Erythroblast (primary cell): ENCODE measurements at places on chromosomes 6 and 20.

DNA sequence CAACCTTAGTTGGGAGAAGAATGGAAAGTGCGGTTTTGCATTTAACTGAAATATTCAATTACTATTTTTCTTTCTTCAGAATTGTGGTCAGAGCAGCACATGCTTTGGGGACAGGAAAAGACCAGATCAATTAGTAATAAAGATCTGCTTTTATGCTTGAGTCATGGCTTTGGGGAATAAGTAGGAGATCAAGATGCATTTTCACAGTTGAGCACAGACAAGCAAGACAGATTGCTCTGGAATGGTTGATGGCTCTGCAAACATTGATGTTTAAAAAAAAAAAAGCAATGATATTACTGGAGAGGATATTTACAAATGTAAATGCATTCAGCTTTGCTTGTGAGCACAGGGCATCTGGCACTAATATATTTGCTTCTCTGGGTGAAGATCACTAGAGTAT, 224.4 kb upstream of the SASH1 start:
- DNase-seq: no peak

DNA sequence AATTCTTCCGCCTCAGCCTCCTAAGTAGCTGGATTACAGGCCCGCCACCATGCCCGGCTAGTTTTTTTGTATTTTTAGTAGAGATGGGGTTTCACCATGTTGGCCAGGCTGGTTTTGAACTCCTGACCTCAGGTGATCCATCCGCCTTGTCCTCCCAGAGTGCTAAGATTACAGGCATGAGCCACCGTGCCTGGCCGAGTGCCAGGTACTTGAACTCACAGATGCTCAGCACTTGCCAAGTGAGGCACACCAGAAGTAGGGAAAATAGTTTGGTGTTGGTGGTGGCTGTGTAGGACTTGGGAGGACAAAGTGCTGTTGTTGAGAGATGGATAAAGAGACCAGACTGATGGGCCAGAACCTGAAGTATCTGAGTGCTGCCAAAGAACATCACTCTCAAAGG, 40.0 kb upstream of the MBOAT1 start:
- DNase-seq: no peak

- DNase-seq: peak; percentile 66
Measured at GRCh38 chr6:164098857-164099267, 684.3 kb downstream of the QKI start.

DNA sequence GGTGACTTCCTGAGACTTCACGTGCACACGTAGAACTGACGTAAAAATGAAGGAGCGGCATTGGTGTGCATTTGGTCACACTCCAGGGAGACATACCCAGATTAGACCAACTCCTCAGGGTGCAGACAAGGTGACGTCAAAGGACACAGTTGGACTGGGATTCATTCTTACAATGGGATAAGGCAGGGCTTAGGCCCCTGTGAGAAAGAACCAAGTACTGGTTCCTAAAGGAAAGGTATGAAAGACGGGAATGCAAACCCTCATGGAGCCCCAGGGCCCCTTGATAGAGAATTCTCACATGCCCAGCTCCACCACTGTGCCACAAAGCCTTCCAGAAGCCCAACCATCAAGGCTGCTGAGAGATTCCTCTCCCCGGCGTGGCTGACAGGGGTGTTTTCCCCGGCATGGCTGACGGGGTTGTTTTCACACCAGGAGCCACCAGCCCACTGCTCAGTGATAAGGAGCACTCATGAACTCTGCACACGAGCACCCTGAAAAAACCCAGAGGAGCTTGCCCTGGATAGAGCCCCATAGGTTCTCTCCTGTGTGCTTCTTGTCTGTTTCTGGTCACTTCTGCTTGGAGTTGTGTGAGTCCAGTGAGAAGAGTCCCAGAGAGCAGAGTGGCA, 90.1 kb downstream of the CAP2 start:
- DNase-seq: no peak

GRCh38 chr20:41169791-41170351, 32.5 kb downstream of the PLCG1 start:
- DNase-seq: no peak

DNA sequence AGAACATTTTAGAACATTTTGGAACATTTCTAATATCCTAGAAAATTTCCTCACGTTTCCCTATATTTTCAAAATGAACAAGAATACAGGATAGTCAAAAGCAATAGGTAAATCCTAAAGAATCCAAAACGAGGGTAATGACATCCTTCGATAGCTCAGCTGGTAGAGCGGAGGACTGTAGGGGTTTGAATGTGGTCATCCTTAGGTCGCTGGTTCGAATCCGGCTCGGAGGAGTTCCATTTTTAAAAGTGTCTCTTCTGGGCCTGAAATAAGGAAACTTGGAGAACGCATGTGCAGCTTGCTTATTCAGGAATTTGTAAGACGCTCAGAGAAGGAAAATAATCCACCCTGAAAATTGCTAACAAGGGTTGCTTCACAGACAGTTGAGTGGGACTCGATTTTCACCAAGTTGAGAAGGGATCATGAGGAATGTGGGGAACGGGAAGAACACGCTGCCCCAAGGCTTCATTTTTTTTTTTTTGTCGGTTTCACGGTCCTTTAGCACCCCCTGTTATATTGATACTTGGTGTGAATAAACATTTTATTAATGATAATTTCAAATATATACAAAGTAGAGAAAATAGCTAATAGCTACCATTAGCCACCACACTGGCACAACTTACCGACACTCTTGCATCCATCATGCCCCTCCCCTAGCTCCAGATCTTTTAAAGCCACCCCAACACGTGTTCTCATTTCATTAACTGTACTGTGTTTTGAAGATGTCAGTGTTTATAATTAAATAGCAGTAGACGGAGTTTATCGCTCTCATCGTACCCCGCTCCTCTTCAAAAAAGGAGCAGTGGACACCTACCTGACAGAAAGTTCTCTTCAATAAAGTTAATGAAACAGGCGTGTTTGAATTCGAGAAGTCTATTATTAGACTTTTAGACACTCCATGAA, 1.8 kb upstream of the ABT1 start:
- peak; percentile 80 for DNase-seq

DNA sequence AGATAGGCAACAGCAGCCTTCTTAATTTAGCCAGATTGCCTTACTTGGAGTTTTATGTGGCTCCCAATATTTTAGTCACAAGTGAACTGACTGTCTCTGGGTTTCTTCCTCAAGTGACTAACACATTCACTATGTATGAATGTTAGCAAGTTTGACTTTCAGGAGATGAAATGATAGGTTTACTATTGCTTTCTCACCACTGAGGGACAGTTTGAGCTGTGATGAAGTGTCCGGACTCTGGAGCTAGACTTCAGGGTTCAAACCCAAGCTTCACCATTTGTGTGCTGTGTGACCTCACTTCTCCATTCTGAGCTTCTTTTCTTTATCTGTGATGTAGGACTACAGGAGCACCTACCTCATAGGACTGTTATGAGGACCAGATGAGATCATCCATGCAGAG, 8.2 kb downstream of the DHX35 start:
- DNase-seq: no peak

GRCh38 chr20:32249030-32249738, 28.3 kb upstream of the KIF3B start:
- no peak for DNase-seq

DNA sequence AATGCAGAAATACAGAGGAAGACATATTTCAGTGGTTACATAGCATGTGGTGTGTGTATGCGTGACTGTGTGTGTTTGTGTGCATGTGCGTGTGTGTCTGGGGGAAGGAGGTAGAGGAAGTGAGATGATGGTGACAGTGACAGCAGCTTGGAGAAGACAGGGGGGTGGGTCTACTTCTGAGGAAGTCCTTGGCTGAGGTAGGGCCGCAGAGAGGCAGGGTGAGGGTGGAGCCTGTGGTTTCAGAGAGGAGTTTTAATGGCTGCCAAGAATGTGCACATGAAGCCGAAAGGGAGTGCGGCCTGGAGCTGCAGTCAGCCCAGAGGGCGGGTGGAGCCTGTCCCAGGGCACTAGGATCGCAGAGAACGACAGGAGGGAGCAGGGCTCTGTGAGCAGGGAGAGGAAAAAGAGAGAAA, 22.7 kb upstream of the RNF24 start:
- DNase-seq: peak; percentile 75
